A172 (cell line): ENCODE measurements at places on chromosomes 6 and 20. TPM values are rescaled to one million over a fixed set of nuclear protein-coding genes. Genes with fewer than 3 reads are reported as not detected.

GRCh38 chr6:110660066-110660655 is 155.1 kb downstream of the CDK19 start:
- DNase-seq = no peak

Gene PARD6B
- 3.2 and 4.7 TPM in 2 replicates for total RNA-seq

Gene TPD52L1
- 2.9 and 3.2 TPM in 2 replicates for total RNA-seq

Gene ZBTB12
- 1.3 and 4.1 TPM in 2 replicates for total RNA-seq

Gene HCK
- total RNA-seq = not detected in 2 replicates

DNA sequence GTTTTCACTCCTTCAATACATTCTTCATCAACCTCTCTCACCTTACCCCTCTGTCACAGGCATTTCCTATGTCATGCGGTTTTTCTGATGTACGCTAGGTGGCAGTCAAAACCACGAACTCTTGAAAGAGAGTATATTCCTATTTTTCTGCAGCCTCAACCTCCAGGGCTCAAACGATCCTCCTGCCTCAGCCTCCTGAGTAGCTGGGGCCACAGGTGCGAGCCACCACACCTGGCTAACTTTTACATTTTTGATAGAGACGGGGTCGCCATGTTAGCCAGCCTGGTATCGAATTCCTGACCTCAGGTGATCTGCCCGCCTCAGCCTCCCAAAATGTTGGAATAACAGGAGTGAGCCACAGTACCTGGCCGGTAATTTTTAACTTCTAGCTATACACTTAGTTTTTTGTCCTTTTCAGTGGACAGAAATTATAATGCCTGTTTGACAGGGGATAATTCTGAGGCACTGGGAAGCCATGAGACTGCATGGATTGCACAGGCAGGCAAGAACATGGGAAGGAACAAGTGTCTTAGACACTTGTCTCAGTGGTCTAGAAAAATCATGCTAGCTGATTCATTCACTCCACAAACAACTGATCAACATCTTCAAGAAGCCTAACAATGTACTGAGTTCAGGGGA is 22.5 kb upstream of the HFE start:
- DNase-seq = peak; percentile 49

- DNase-seq = no peak
These were observed 70.9 kb downstream of the LCA5 start for GRCh38 chr6:79466207-79466834.

Gene DNAH8
- not detected in 2 replicates for total RNA-seq

DNA sequence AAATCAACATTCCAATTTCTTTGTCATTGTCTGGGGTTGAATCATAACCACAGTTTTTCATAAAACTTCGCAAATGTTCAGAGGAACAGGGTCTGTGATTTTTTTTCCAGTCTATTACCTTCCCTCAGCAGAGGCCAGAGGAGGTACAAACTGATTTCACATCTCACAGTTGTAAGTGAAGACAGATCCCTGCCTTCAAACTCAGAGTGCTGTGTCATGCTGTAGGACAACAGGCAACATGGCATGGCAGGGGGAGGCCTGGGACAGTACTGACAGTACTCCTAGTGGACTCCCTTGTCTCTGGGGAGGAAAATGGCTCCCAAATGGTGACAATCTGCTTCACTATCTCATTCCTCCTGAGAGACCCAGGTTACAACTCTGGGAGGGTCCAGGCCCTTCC is 308.6 kb downstream of the CDC5L start:
- DNase-seq = peak; percentile 14

- DNase-seq = peak; percentile 73
These were observed 34.6 kb downstream of the EDN1 start for GRCh38 chr6:12324748-12325147.

Gene TCF15
- not detected in 2 replicates for total RNA-seq

DNA sequence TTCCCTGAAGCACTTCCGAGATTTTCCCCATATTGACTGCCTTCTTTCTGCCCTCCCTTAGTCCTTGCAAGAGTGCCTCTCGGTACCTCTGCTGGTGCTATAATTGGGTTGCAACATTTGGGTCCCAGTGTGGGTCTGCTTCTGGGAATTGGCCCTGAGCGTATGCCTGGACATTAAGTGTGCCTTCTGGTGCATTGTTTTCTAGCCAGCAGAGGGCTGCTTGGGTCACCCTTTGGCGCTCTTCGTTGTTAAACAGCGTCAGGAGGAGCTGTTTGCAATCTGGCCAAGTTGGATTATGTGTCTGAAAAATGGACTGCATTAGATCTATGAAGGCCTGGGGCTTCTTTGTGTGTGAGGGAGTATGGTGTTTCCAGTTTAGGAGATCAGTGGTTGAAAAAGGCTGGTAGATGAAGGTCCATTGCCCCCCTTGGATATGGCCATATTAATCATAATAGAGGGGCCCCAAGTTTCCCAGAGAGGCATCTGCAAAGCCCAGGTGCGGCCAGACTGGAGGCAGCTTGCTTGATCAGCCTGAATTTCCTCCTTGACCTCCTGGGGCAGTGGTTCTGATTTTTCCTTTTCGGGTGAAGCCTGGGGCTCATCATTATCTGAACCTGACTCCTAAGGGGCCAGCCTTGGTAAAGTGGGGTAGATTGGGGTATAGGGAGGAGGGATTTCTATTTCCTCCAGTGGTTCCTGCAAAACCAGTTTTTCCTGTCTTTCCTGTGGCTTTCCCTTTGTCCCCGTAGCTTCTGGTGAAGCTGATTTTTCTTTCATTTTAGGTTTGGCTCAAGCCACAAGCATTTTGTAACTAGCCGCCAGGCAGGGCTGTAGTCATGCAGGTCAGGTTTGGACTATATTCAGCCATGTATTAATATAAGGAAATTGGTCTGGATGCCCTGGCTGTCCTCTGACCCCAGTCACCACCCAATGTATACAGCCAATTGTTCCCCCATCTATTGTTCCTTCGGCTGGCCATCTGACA is 85.4 kb upstream of the GPR6 start:
- no peak for DNase-seq

Gene PPIL4
- total RNA-seq = 30.8 and 35.2 TPM in 2 replicates

DNA sequence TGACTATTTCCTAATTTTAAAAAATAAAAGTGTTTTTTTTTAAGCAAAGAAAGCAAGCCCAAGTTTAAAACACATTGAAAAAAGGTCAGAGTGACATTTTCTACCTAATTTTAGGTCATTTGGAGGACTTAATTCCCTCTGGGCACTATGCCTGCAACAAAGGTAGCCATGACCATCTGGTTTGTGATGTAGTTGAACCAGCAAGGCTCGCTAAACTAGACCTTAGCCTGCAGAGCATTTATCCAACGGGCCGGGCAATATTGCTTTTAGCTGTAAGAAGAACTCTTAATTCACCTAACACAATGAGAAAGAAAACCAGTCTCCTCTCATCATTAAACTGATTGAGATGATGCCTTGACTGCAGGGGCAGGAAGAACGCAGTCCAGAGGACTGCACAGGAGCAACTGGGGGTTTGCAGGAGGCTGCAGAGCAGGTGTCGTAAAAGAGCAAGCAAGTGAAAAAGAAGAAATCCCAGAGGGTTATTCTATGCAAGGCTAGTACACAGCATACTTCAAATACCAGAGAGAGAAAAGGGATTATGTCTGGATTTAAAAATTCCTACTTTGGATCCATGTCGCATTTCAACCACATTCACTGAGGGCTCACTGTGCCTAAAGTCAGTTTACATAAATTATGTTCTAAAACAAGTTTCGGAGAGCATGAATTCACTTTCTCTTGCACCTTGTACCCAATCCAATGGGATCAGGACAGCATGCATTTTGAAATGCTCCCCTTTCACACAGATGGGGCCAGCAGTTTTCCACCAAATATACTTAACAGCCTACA is 12.8 kb downstream of the TRAF3IP2 start:
- no peak for DNase-seq

Gene MOG
- not detected in 2 replicates for total RNA-seq

GRCh38 chr6:52994839-52995088 is 320 bp downstream of the GSTA4 start:
- no peak for DNase-seq

GRCh38 chr6:112015725-112016124 is 38.2 kb upstream of the CCN6 start:
- no peak for DNase-seq

Gene MACROD2
- 0.02 and 0.46 TPM in 2 replicates for total RNA-seq

Gene RAD21L1
- total RNA-seq = 0.07 and 0.90 TPM in 2 replicates

GRCh38 chr20:36599912-36600345 is 5.7 kb upstream of the RAB5IF start:
- DNase-seq = no peak

GRCh38 chr6:166636934-166637333 is 9.9 kb upstream of the RPS6KA2 start:
- no peak for DNase-seq

Gene GNL1
- 15.0 and 28.2 TPM in 2 replicates for total RNA-seq

DNA sequence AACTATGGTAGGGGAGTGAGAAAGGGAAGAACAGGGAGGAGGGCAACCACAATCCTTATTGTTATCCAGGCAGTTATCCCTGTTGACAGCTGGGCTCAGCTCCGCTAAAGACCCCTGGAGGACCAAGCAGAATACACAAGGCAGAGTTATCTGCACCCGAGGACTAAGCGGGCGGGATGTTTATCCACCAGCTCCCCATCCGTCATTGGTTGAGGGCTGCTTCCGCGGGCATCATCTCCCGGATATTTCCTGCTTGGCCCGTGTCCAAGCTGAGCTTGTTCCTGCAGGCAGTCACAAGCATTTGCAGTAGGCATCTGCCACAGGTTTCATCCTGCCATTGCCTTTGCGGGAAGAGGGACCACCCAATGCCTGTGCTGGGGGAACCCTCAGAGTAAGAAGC is 102.1 kb downstream of the DLGAP4 start:
- peak; percentile 82 for DNase-seq

- peak; percentile 23 for DNase-seq
These were observed 49.9 kb upstream of the COL21A1 start for GRCh38 chr6:56297022-56297989.

DNA sequence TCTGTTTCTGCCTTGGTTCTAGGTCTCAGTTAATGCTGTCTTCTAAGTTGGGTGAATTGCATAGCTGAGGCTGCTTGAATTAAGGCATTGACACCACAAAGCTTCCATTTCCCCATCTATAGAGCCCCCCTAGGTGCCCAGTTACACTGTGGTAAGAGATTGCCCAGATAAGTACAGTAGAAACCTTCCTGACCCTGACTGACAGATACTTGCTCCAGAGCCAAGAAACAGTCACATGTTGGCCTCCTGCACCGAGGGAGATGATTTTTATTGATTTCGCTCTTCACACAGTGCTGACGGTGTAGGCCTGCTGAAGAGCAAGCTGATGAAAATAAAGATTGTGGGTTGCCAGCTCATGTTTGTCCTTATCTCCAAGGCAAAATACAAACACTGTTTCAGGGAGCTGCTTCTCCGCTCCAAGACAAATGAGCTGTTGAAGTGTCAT is 67.9 kb downstream of the TRMT11 start:
- DNase-seq = peak; percentile 40

GRCh38 chr6:42783876-42784642 is 2.2 kb downstream of the BICRAL start:
- no peak for DNase-seq

DNA sequence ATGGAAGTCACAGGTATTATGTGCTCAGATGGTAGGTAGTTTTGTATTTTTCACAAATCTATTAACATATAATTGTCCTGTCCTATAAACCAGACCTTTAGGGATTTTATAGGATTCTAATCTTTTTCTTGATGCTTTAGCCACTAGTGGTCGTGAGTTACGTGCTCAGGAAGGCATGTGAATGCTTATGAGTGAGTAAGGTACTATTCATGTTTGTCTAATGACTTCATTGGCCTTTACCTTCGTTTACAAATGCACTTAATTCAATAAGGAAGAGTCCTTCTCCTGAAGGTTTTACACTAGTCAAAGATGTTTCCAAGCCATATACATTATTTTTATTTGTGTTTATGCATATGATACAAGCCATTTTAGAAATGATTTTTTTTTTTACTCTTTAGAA is 23.0 kb downstream of the PACRG start:
- DNase-seq = peak; percentile 26

Gene SLPI
- total RNA-seq = 0.33 TPM in 1 of 2 replicates, not detected in the other

GRCh38 chr6:101663100-101663499 is 269.6 kb downstream of the GRIK2 start:
- no peak for DNase-seq

Gene KCNQ5
- total RNA-seq = 6.5 and 6.7 TPM in 2 replicates

- peak; percentile 62 for DNase-seq
These were observed 51.6 kb downstream of the CYP24A1 start for GRCh38 chr20:54122189-54122588.

DNA sequence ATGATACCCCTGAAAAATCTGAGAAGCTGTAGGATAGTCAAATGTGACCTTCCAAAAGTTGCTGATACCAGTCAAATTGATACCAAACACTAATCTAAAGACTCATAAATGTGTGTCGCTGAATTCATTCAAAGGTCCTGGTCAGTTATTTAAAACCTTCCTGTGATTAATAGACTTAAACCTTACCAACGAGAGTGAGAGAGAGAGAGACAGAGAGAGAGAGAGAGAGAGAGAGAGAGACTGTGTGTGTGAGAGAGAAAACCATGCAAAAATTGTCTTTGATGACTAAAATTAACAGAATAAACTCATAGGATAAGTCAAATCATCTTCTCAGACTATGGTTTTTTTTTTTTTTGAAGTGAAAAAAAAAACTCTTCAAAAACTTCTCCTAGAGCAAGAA is 370.9 kb upstream of the HS3ST5 start:
- DNase-seq = no peak

DNA sequence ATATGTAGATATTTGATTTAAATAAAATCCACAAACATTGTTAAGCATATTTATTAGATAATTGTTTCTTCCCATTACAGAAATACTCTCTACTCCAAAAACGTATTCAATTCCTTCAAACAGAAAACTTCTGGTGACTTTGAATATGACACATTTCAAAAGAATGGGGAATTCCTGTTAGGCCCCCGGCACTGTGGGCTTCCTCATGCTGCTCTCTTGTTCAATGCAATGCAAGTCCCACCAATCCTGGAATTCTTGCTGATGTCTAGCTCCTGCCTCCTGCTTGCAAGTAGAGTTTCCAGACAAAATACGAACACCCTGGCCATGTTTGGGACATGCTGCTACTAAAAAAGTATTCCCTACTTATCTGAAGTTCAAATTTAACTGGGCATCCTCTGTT is 544.1 kb downstream of the QKI start:
- DNase-seq = peak; percentile 8

Gene ZC2HC1B
- total RNA-seq = not detected in 2 replicates

Gene NKX2-2
- 4.4 TPM in 2 replicates for total RNA-seq

Gene MDFI
- total RNA-seq = not detected in 2 replicates

- DNase-seq = no peak
These were observed 80.8 kb upstream of the PTPN1 start for GRCh38 chr20:50429412-50429811.

DNA sequence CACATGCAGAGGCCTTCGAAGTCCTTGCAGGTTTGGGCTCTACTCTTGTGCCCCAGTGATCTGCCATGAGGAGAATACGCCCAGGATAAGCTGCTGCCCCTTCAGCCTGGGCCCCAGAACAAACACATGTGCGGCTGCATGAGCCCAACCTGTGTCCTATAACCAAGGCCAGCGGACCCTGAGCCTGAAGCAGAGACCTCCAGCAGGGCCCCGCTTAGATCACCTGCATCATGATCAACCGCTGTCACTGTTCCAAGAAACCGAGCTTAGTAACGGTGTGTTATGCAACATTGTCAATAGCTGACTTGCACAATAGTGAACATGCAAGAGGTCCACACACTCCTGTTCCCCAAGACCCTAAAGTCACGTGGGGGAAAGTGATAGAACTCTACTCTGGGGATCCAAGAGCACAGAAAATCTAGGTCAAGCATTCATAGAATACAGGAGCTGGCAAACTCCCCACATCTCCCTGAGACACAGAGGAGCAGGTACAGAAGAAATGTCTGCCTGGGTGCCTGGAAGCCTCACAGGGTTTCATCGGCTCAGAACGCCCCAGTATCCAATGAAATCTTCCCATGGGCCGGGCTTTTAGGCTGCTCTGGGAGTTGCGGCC is 136.2 kb downstream of the BMP7 start:
- no peak for DNase-seq

Gene JARID2
- 4.8 and 5.4 TPM in 2 replicates for total RNA-seq

GRCh38 chr20:39874049-39874893 is 814.8 kb downstream of the MAFB start:
- DNase-seq = peak; percentile 90
